LNCaP clone FGC (cell line): ENCODE measurements at places on chromosomes 16 and 17.
A peak's percentile ranks its signal among the peaks of the same experiment; 100 is the strongest.

DNA sequence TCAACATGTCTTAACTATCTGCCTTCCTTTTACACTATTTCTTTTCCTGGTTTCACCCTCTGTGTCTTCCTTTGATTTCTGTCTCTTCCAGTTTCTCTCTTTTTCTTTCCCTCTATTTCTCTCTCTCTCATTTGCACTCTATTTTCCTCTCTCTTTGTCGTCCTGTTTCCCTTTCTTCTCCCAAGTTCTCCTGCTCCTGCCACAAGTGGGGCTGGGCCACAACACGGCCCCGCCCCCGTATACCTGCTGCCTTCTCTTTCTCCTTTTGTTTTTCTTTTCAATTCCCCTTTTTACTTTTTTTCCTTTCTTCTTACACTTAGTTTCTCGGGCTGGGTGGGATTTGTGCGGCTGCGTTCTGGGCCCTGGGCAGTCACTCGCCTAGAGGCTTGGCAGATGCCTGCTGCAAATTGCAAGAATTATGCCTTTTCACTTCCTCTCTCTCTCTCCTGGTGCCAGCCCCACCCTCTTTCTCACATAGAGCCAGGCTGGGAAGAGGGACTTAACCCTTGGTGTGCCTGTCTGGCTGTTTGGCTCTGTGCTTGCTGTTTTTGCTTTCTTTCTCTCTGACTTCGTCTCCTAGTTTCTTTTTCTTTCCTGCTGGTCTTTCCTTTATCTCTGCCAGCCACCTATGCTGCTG lies 2139.4 kb downstream of the TP53TG3F start:
- peak; percentile 38 for DNase-seq

DNA sequence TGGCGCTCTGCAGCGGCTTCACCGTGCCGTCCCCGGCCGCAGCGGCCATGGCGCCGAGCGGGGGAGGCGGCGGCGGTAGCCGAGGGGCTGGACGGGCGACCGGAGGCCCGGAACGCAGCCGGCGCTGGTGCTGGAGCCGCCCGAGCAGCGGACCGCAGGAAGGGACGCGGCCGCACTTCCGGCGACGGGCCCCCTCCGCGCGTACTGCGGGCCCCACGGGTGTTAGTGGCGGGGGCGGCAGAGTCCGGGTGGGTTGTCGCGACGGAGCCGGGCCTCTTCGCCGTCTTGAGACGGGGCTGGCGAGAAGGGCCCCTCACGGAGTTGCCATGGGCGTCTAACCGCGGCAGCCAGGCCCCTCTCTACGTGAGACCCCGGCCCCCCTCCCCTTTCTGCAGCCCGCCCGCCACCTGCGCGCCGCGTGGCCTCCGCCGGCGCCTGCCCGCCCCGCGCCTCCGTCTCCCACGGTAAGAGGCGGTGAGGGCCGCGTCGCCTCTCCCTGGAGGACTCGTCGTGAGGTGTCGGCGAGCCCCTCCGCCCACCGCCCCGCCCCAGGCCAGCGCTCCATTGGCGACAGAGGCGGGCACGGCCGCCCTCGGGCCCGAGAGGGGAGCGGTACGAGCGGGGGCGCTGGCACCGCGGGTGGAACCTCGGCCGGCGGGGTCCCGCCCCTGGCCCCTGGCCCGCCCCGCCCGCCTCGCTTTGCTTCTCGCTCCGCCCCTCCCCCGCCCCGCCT lies at the start of the genes VPS9D1 and ZNF276:
VPS9D1 (minus strand) TSS at position 86 of the 733 bp plus-strand sequence; CDS start at position 49, 37 bp downstream.
ZNF276 (plus strand) TSS at position 725 of the 733 bp plus-strand sequence. CDS start 104 bp downstream, outside the sequence.
- DNase-seq = no peak

GRCh38 chr16:68046106-68046505 lies 23.0 kb downstream of the DUS2 start:
- no peak for DNase-seq

GRCh38 chr16:31356566-31357323 lies 1.8 kb downstream of the ITGAX start:
- no peak for DNase-seq

DNA sequence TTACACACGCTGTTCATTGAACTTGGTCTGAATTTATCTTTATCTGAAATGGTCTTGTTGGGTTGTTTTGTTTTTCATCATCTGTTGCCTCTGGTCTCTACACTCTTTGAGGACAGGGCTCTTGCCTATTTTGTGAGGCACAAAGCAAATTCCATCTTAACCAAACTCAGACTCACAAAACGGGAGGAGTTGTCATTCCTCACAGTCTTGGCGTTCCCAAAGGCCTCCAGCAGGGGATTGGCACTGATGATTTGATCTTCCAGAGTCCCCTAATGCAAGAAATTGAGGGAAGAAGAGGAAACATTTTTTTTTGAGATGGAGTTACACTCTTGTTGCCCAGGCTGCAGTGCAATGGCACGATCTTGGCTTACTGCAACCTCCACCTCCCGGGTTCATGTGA lies 8.7 kb downstream of the MYH3 start:
- DNase-seq = no peak

- no peak for DNase-seq
Measured at GRCh38 chr16:86508028-86508946, 2.0 kb upstream of the FOXF1 start.

- DNase-seq = no peak
Measured at GRCh38 chr17:50550661-50551432, 3.9 kb downstream of the SPATA20 start.

DNA sequence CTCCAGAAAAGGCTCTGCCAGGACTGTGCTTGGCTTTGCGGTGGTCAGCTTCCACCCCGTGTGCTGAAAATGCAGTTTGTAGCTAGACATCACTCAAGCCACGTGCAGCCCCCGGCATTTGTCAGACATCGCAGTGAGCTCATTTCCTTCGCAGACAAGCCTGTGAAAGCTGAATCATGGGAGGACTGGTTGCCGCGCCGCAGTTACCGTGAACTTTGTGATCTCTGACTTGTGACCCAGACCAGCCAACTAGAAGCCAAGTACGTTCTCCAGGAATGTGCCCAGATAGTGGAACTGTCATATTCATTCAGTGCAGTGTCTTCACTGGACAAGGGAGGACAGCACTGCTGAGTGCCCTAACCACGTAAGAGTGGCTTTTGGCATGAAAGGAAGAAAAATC lies 58.1 kb downstream of the NDE1 start:
- no peak for DNase-seq

DNA sequence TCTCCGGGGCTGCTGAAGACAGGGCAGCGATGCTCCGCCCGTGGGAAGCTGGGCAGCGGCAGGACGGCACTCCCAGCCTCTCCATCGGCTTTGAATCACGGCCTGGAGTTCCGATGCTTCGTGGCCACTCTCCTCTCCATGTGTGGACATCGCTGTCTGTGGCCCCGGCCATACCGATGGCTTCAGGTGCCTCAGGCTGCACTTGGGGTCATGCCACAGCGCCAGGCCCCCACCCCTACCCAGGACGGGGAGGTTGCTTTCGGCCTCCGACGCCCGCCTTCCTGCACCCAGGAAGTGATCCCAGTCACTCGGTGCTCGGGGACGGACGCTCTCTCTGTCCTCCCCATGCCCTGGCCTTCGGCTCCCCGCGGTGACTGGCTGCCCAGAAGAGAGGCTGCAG lies 180.7 kb downstream of the BANP start:
- DNase-seq = no peak

- no peak for DNase-seq
Measured at GRCh38 chr17:10557422-10557821, 8.0 kb upstream of the MYH2 start.

DNA sequence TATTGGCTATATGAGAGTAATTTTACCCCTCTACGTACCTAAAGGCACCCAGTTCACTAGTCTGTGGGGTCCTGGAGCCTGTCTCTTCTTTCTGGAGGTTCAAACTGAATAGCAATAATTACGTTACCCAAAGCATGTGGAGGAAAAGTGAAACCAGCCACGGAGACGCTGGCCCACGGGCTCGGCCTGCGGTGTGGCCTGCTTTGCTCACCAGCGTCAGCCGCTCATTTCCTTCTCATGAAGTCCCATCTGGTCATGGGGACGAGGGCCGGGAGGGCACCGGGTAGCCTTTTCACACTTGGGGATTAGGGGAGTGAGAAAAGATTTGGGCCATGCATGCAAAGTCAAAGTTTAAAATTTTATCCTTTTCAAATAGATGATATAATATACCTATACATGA lies 26.9 kb downstream of the ELAC2 start:
- no peak for DNase-seq

- no peak for DNase-seq
Measured at GRCh38 chr16:83102336-83102735, 475.6 kb downstream of the CDH13 start.

GRCh38 chr17:41103896-41104295 lies 1.3 kb upstream of the KRTAP4-9 start:
- DNase-seq = no peak

- DNase-seq = peak; percentile 65
Measured at GRCh38 chr17:45310380-45311324, 6.2 kb downstream of the MAP3K14 start.

DNA sequence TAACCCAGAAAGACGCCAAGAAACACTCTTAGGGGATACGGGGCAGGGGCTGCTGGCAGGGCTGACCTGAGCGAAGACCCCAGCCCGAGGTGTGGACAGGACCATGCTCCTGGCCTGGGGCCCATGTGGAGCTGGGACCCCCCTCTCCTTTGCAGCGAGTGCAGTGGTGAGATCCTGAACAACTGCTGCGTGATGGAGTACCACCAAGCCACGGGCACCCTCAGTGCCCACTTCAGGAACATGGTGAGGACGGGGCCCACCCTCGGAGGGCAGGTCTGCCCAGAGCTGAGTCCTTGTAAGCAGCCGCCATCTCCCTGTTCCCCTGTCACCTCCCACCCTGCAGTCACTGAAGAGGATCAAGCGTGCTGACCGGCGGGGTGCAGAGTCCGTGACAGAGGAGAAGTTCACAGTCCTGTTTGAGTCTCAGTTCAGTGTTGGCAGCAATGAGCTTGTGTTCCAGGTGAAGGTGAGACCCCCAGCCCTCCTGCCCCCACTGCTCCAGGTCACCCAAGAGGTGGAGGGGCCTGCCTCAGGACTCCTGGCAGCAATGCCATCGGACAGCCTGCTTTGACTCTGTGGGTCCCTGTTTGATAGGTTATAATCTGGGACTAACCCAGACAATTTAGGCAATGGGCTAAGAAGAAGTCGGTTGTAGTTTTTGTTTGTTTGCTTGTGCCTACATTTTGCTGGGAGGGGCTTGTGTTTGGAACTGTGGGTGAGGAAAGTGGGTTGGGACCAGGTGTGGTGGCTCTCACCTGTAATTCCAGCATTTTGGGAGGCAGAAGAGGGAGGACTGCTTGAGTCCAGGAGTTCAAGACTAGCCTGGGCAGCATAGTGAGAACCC lies 16.1 kb downstream of the STAT5A start:
- DNase-seq = no peak

DNA sequence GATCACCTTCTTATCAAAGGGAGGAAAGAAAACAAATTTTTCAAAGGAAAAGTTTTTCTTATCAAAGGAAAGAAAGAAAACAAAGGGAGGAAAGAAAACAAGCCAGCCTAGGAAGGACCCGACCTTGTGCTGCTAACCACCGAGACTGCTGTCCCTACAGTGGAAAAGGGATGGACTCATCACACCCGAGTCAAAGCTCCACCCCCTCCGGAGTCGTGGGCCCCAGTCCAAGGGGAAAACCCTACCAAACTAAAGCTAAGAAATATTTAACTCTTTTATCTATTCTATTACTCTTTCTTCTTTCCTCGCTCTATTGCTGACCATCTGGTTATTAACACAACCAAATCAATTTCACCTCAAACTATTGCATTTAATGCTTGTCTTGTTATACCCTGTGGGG lies 6.1 kb upstream of the ENDOV start:
- DNase-seq = no peak

GRCh38 chr17:6799738-6800137 lies 23.7 kb downstream of the FBXO39 start:
- no peak for DNase-seq

DNA sequence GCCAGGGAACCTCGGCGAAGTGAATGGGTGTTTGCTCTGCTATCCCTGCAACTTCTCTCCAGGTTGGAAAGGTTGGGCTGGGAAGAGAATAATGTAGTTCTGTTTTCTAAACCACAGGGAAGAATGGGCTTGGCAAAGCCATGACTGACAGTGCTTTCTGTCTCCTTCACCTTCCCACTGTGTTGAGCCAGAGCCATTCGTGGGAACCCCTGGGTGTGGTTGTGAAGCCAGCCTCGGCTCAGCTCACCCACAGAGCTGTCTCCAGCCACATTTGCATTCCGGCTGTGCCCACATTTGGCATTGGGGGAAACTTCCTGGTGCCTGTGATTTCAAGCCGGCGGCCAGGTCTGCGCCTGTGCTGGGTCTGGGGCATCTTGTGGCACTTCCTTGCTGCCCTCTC lies 39.9 kb downstream of the BAIAP2 start:
- no peak for DNase-seq

- DNase-seq = no peak
Measured at GRCh38 chr17:20010936-20011335, 1.8 kb downstream of the SPECC1 start.

GRCh38 chr17:59790910-59791309 lies 83.5 kb downstream of the VMP1 start:
- no peak for DNase-seq

GRCh38 chr16:64513871-64514270 lies 608.0 kb downstream of the CDH11 start:
- DNase-seq = no peak

- no peak for DNase-seq
Measured at GRCh38 chr17:66695098-66695497, 139.8 kb upstream of the CACNG5 start.

- DNase-seq = no peak
Measured at GRCh38 chr17:8691931-8692330, 52.7 kb downstream of the CCDC42 start.

DNA sequence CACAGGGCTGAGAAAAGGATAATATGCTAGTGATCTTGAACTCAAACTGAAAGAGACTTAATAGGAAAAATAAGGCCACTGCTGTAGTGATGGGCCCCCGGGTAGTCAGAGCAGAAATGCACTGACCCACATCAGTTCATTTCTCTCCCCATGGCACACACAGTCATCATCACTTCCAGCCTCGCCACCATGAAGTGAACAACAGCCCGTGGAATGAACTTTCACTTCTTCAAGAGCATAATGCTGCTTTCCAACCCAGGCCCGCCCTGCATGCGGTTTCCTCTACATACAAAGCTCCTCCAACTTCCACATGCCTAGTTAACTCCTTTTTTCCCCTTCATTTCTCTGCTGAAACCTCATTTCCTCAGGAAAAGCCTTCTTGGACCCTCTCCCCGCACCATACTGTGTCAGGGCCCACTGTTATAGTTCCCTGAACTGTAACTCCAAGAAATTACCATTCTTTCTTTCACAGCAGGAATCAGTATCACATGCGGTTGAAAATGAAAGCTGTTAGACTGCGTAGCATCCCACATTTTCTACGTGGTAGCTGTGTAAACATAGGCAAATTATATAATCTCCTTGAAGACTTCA lies 65.8 kb upstream of the SMIM36 start:
- DNase-seq = no peak
